NCI-H2029 treated with DMSO at 0.1 percent for 48 hours (cell line): ENCODE measurements at places on chromosomes 3 and 15.

DNA sequence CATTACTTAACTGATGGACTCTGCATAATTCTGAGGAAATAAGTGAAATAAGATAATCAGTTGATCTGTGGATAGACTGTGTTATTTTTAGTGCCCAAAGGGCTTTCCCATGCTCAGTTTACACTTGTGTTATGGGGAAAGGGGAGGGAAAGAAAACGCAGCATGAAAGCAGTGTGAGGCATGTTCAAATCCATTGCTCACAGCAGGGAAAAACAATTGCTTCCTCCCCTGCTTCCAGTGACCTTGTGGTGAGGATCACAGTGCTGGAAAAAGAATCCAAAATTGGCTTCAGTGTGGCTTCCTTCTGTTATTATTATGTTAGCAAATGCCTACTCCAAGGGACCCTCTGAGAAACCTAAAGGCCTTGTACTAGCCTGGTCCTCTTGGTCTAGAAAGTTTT, 285.1 kb upstream of the CDIN1 start:
- DNase-seq, result no peak

DNA sequence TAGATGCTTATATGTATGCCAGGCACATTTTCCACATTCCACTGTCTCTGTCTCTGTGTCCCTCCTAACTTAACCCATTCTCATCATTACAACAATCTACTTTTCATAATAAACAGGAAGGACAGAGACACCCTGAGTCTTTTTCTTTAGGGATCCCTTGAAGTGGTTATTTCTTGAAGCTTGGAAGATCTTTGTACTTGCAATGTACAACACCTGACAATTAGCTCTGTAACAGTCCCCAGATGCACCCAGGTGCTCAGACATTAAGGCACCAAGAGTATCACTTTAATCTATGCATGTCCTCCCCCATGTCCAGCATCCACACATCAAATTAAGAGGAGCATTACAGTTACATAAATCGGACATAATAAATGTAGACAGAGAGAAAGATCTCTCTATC, 309.6 kb upstream of the KCNH8 start:
- DNase-seq, result no peak

GRCh38 chr3:150736903-150737832, 25.8 kb downstream of the SIAH2 start:
- no peak for DNase-seq

- DNase-seq, result no peak
Measured at GRCh38 chr3:103624271-103624670, 1189.5 kb downstream of the ZPLD1 start.

DNA sequence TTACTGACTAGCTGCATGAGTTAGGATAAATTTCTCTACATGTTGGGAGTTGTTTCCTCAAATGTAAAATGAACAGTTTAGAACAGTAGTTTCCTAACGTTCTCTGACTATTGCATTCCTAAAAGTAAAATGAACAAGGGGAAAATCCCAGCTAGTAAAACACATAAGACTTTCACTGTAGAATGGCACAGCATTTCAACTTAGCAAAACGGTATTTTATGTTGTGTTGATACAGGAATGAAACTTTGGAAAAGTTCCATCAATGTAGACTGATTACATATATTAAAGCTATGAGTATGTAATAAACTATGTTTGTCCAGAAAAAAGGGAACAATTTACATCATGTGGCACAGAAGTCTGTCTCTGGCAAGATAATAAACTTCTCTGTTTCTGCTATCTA, 297.4 kb upstream of the EPHA3 start:
- DNase-seq, result no peak

DNA sequence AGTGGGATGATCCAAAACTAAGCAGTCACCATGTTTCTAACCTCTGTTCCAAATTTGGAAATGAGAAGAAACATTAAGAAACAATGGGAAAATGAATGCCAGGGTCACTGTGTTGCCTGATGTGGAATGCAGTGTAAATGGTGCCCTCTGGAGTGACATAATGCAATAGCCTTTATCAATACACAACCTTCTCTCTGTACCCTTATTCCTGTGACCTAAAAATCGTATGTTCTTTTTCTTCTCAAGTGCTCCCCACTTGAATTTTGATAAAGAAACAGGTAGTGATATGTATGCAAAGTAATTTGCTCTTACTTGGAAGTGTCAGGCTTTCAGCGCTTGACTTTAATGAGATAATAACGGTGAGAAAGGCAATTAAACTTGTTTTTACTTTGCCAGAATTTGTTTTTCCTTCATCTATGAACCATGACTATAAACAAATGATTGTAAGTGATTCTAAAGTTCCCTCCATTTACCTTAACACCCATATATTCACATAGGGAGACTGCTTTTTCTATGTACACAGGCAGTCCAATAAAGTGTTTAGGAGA, 145.8 kb upstream of the THRB start:
- no peak for DNase-seq

GRCh38 chr3:45507820-45508317, 86.7 kb upstream of the LIMD1 start:
- no peak for DNase-seq

DNA sequence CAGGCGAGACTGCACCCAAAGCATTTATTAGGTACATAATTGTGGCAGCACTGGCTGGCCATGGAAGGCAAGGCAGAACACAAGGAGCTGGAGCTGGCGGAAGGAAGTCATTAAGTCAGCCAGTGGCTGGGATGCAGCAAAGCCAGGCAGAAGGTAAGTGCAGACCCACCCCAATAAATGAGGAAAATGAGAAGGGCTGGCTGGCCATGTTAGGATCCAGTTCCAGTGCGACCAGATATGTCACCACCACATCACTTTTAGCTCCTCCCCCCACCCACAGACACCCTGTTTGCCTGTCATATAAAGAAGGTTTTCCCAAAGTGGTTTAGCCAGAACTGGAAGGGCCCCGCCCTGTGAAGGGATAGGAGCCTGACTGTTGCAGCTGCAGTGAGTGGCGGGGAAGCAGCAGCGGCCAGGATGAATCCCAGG, at the start of gene FURIN:
FURIN (plus strand) TSS at position 328 of the 429 bp plus-strand sequence. CDS start 7,153 bp downstream, outside the sequence.
- DNase-seq, result no peak

DNA sequence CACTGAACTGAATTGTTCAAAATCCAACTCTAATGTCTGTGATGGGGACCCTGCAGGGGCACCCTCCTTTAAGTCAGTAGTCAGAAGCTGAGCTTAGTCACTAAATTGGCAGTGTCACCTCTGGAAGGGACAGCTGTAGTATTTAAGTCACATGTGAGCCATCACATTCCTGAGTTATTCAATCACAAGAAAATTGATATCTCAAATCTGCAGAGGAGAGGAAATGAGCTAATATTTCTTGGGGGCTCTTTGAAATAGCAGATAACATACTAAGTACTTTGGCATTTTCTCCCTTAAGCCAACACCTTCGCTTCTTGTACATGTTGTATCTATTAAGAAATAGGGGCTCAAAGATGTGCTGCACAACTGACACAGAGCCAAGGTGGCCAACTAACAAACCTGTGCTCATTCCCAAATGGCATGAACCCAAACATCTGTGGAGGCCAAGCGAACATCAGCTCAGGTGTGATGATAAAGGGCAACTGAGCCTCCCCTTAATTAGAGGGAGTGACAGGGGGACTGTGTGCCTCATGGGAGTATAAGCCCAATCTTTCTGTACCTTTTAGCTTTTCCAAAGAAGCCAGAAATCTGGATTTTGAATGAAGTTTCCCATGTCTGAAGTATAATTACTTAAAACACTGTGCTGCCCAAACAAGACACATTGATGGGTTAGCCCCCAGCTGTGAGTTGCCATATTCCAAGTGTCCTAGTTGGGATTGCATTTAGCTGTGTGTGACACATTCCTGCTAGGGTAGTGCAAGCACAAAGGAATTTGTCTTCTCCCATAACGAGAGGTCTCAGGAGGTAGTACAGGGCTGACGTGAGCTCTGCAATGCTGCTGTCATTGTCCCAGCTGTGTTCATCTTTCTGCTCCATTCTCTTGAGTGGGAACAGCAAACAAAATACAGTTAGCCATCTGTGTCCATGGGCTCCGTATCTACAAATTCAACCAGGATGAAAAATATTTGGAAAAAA, 63.3 kb downstream of the ABHD5 start:
- DNase-seq, result no peak

DNA sequence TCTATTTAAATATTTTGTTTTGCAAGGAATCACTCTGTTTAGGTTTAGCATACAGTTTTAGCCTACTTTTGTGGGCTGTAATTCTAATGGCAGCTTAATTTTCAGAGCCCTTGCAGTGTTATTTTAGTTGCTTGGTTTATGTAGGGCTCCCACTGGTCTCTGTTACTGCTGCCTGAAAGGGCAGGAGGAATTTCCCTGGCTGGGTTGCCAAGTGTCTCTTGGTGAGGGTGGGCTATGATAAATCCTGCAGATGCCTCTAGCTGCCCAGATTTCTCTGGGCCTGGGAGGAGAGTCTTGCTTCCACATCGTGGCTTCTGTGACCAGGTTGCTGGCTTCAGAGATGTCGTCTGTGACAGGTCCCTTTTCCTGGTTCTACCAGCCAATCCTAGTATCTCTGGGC, 36.2 kb downstream of the ILDR1 start:
- DNase-seq, result no peak

DNA sequence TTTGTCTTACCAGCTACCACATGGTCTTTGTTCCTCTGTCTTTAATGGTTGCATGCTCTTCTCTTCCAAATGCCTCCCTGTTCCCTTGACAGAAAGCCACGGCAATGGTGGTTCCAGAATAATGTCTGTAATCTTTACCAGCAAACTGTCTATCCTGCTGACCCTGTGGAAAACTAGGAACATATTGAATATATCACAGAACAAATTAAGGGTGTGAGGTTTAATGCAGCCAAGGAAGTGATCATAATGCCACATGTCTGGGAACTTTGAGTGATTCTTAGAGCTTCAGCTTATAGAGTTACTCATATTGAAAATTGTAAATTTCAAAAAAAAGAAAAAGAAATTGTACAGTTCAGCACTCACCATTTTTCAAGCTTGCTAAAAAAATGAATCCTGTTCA, 282.9 kb upstream of the RARB start:
- no peak for DNase-seq

DNA sequence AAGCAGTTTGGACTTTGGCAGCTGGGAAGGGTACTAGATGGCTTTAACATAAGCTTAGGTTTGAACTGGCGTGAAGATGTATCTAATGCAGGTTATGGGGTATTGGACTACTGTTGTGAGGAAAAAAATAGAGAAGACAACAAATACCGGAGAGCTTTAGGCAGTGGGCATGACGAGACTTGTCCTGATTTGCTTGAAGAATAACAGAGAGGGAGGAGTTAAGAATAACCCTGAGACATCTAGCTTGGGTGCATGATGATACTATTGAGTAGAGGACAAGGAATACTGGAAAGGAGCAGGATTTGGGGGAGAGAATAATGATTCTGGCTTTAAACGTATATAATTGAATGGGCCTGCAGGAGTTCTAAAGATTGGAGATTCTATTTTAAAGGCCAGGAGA, 249.5 kb upstream of the AZI2 start:
- no peak for DNase-seq

DNA sequence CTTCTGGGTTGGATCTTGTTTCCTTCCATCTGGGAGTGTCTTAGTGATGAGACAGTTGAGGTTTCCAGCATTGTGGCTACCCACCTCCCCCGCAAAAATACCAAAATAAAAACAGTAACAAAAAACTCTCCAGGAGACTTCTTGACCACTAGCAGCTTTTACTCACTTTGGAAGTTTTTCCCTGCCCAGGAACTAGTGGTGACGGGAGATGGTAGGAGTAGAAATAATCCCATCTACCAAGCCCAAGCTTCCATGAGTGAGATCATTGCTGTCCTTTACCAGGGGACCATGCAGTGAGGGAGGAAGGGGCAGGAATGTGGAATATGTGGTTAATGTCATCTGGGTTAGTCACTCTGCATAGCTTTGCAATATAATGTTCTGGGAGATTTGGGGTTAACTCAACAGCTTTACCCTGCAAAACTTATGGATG, 187.7 kb downstream of the ITPR1 start:
- DNase-seq, result no peak

GRCh38 chr3:148367756-148368155, 329.9 kb upstream of the AGTR1 start:
- DNase-seq, result no peak

DNA sequence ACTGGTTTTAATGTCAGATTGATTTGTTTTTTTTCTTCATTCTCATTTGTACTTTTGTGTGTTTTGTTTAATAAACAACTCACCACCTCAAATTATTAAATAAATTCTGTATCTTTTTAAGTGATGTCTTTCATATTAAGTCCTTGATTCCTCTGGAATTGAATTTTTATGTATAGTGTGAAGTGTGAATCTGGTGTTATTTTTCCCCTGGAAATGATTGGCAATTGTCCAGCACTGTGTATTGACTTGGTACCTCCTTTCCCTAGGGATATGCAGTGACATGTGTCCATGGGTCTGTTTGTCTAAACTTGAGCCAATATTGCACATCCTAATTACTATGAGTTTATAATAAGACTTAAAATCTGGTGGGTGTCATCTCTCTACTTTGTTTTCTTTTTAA, 2.1 kb downstream of the RNU5B-1 start:
- DNase-seq, result no peak

DNA sequence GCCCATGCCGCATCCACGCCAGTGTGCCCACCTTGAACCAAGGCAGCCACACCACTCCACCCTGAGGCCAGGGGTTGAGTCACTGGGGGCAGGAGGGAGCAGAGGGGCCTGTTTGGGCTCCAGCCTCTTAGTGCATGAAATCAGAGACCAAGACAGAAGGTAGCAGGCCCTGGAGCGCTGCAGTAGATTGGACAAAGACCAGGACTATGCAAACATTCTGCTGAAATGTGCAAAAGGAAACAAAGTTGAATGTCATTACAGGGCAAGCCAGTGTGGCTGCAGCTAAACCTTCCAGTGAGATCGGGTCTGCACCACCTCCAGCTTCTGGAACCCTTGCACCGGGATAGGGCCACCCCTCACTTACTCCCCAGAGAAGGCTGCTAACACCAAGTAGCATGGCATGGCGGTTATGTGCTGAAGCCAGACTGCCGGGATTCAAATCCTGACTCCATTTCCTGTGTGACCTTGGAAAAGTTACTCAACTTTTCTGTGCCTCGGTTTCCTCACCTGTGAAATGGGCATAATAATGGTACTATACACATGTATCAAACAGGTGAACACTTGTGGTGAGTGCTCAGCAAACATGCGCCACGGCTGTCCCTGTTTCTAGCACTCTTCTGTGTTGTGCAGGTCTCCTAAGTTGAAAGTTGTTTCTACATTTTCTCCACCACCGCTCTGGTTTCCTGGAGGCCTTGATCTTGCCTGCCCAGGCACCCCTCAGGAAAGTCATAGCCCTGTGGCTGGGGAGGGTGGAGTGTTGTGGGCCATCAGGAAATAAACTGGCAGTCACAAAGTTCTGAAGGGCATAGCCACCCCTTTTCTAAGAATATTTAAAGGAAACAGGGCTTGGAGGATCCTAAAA, 25.0 kb upstream of the GP9 start:
- DNase-seq, result no peak

DNA sequence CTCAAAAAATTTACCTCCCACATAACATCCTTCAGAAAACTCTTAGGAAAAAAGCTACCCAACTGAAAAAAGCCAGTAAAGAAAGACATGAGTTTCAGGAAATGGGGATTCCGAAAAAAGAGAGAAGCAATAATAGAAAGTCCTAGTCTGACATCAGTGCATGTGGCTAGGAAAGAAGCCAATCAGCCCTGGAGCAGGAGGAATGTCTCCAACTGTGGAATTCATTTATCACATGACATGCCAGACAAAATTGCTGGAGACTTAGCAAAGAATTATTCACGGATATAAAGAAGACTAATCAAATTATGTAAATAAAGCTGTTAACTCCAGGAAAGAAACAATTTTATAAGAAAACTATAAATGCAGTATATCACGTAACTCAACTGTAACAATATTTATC, 258.9 kb upstream of the RARB start:
- DNase-seq, result no peak
